ENCODE measurements at places on chromosomes 11 and 22. TPM values are rescaled to one million over a fixed set of nuclear protein-coding genes. Genes with fewer than 3 reads are reported as not detected.

SERPING1 gene
- total RNA-seq: not detected

TRIM29 gene
- 2.1 TPM for total RNA-seq

SLN gene
- total RNA-seq: not detected

PKP3 gene
- total RNA-seq: 33.4 TPM

DEUP1 gene
- total RNA-seq: not detected

TMEM191C gene
- total RNA-seq: 0.53 TPM

P2RX3 gene
- total RNA-seq: not detected

OTOG gene
- total RNA-seq: not detected

IL10RA gene
- 2.2 TPM for total RNA-seq

DLAT gene
- total RNA-seq: 28.2 TPM

LRRC55 gene
- total RNA-seq: not detected

NTM gene
- total RNA-seq: 17.5 TPM

LINC01488 gene
- total RNA-seq: not detected

Data from A375 (cell line).